ENCODE measurements at places on chromosomes 6 and 20.

GRCh38 chr6:5637714-5638113 lies 369.0 kb downstream of the NRN1 start:
- no peak for DNase-seq

DNA sequence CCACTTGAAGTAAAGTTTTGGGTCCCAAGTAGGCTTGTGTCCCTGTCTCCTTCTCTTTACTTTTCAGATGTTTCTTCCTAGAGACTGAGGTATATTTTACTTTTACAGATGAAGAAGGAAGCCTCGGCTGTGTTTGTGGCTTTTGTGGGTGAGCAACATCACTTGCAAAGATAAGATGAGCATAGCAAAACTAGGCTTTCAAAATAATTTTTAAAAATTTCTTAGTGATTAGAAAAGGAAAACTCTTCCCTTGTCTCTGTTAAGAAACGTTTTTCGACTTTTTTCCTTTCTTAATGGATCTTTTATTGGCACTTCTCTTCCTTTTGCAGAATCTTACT lies 7.6 kb downstream of the PTPN1 start:
- no peak for DNase-seq

DNA sequence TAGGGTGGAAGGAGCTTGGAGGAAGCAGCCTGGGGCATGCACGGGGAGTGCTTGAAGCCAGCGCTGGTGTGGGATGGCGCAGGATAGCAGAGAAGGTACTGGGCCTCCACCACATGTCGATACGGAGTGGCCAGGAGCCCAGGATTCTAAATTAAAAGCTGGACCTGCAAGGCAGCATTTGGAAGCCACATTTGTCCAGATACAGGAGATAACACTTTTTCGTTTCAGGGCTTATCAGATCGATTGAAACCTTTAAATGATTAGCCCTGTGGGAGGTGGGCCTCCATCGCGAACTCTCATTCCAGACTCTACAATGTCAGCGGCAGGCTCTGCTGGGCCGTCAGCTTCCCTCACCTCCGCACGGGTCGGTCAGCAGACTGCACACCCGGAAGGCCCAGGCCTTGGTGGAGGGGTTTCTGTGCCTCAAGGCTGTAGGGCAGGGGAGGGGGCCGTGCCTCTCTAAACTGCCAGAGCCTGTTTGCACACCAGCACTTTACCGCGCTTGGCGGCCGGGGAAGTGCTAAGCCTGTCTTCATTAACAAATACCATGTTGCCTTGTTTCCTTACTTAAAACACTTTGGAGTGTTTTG lies 17.9 kb downstream of the EDN3 start:
- no peak for DNase-seq

DNA sequence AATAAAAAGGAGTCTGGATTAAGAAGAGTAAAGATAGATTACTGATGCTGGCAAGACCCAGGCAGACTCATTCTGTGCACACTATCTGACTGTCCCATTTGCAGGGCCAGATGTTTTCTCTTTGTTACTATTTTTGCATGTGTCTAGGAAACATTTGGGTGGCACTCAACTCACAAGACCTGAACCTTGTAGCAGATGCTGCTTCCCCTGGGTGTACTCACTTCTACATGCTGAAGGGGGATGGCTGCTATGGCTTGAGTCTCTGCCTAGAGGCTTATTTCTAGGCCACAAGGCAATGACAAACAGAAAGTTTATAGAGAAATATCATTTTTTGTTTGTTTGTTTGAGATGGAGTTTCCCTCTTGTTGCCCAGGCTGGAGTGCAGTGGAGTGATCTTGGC lies 351.4 kb downstream of the FOXA2 start:
- DNase-seq, result no peak

GRCh38 chr6:82283771-82284410 lies 36.3 kb upstream of the IBTK start:
- no peak for DNase-seq

DNA sequence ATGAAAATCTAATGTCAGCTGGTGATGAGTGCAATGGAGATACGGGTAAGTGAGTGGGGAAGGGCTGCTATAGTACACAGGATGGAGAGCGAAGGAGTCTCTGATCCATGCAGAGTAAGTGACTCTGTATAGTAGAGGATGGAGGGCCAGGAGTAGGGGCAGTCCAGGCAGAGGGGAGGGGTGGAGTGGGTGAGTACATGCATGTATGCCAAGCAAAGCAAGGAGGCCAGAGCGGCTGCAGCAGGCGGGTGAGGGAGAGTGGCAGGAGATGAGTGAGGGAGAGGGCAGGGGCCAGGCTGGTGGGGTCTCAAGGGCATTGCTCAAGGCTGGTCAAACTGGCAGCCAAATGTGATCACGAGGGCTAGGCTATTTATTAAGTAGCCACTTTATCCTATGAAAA lies 94.0 kb downstream of the PREP start:
- no peak for DNase-seq

- no peak for DNase-seq
Measured at GRCh38 chr6:149461670-149462069, 23.1 kb downstream of the ZC3H12D start.

DNA sequence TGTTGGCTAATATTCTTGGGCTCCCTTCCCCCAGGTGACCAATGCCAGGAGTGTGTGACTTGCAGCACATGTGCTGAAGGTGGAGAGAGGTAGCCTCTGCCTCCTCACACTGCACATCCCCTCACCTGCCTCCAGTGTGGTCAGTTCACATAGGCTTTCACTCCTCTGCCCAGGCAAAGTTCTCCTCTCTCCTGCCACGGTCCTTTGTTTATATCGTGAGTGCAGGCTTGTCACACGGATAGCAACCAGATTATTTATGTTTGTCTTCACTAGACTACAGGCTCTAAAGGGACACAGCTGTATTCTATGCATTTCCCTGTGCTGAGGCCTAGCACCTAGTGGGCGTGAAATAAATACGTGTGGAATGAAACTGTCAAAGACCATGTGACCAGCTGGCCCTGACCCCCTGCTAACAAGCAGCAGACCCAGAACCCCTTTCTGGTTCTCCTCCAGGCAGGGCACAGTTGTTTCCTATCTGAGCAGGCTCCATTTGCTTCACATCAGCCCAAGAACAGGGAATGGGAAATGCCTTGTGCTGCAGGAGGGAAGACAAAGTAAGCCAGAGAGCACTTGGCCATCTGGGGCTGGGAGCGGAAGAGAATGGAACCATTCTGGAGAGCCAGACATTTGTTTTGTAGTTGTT lies 42.3 kb downstream of the UNC5CL start:
- DNase-seq, result no peak

DNA sequence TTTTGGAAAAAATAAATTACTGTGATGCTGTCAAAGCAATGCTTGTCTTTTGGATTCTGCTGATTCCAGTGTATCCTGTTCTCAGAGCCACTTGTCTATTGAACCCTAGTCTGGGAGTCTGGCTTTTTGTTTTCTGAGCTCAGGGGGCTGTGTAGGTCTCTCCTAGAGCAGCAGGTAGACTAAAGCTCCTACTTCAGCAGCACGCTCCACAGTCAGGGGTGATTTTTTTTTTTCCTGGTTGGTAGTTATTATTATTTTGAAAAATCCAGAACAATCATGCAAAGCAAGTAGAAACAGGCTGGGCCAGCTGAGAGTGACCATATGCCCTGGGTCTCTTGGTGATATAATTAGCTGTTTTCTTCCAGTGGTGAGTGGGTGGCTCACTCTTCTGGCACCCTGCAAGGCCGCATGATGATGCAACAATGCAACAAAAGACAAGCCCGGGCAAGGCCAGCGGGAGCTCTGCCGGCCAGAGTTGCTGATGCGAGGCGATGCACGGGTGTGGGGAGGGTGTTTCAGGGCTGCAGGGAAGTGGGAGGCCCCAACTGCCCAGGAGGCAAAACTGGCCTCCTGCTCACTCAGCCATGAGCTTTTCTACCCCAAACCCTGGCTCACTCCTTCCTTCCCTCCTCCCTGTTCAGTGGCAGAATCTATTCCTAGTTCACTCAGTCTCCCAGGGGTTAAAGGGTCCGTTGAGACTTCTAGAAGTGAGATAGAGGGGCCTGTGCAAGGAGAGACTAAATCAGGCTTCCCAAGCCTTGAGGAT lies 11.5 kb upstream of the CDKN1A start:
- DNase-seq, result no peak

GRCh38 chr6:89221971-89222711 lies 5.0 kb upstream of the GABRR1 start:
- DNase-seq, result no peak

- no peak for DNase-seq
Measured at GRCh38 chr6:4727671-4728435, 48.4 kb upstream of the CDYL start.

- DNase-seq, result no peak
Measured at GRCh38 chr6:1839361-1839760, 229.6 kb downstream of the FOXC1 start.

DNA sequence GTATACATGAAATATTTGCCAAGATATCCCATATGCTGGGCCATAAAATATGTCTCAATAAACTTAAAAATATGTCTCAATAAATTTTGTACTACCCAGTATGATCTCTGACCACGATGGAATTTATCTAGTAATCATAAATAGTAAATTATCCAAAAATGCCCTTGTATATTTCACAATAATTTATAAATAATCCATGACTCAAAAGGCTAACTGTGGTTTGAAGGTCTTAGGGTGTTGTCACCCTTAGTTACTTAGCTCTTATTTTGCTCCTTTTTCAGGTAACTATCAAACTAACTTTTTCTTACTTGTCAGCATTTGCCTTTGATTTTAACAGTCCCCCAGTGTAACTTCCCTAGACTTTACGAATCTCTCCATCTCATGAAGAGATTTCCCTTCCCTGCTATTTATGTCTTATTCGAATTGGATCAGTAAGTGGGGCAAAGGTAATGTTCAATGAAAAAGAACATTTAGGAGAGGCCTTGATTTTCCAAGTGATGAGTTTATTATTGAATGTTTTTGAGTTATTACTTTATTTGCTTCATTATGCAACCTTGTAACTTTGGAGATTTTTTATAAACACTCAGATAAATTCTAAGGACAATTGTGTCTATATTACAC lies 109.0 kb upstream of the THBS2 start:
- no peak for DNase-seq

DNA sequence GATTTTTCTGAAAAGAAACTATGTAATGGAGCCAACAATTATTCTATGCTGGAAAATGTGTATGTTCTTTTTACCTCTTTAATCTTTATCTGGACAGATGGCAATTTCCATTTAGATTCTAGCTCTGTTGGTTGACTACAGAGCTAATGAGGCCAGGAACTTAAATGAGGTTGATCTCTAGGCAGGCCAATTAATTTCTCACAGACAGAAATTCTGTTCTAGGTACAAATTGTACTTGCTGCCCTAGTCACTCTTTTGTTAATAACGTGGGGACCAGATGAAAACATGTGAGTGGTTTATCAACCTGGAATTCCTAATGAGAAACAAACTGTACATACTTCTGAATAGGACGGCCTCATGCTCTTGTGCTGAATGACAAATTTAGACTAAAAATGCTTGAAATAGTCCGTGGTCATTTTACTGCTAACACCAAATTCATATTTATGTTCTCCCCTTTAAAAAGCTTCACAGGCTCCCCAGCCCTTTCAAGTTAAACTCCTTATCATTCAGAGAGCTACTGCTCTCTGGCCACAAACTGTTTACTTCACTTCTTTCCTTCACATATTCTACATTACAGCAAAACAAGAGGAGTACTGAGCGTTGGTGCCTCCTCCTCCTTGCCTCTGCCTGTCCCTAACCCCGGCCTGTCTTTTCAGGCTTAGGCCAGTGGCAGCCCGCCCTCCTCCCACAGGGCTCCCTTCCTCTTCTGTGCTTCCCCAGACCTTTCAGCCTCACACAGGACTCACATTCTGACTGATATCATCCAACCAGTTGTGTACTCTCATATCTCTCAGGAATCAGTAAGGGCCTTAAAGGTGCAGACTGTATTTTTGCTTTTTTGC lies 41.4 kb downstream of the DTNBP1 start:
- DNase-seq, result no peak

GRCh38 chr6:10411131-10411970 lies 3.5 kb downstream of the TFAP2A start:
- DNase-seq, result no peak

GRCh38 chr6:16450285-16450684 lies 211.9 kb downstream of the GMPR start:
- no peak for DNase-seq

- DNase-seq, result no peak
Measured at GRCh38 chr6:131911951-131912350, 39.2 kb downstream of the CCN2 start.

DNA sequence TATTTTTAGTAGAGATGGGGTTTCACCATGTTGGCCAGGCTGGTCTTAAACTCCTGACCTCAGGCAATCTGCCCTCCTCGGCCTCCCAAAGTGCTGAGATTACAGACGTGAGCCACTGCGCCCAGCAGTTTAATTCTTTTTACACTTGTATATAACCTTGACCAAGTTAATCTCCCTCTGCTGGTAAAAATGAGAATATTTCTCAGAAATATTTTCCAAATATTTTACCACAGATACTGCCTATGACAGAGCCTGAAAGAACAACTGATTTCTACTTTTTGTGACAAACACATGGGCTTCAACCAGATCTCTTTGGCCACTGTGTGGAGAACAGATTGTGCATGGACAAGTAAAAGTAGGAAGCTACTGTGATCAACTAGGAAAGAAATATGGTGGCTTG lies 21.2 kb upstream of the NHSL1 start:
- no peak for DNase-seq

Data from cortex of kidney (tissue), 1 donor.